ENCODE measurements at places on chromosomes 12 and 14.

DNA sequence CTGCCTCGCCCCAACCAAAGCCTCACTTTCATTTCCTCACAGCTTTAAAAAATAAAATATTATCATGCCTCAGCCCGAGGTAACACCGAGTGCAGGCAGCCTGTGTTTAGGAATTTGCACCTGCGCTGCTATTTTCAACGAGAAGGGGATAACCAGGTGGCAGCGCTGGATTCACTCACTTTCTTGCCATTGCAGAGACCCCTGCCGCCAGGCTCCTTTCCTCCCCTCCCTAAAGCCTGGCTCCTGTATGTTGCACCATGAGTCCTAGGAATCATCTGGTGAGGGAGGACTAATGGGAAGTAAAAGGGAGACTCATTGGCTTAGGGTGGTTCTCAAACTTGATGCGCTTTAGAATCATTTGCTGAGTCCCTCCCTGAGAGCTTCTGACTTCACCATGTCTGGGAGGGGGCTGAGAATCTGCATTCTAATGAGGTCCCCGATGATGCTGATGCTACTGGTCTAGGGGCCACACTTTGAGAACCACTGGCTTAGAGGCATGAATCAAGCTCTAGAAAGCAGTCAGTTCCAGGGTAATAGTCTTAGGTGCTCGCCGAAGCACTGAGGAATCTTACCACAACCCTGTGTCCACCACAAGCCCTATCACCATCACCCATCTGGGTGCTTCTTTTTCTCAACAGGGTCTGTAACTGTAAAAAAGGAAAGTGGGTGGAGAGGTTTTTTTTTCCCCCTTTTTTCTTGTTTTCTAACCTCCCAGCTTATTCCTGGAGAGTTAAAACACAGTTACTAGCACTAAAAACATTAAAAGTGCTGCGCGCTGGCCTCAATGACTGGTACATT lies 83.8 kb downstream of the SLC38A1 start:
- DNase-seq: no peak

GRCh38 chr14:61452452-61452851 lies 131.1 kb downstream of the PRKCH start:
- no peak for DNase-seq

GRCh38 chr14:93717668-93718320 lies 70.5 kb downstream of the PRIMA1 start:
- no peak for DNase-seq

DNA sequence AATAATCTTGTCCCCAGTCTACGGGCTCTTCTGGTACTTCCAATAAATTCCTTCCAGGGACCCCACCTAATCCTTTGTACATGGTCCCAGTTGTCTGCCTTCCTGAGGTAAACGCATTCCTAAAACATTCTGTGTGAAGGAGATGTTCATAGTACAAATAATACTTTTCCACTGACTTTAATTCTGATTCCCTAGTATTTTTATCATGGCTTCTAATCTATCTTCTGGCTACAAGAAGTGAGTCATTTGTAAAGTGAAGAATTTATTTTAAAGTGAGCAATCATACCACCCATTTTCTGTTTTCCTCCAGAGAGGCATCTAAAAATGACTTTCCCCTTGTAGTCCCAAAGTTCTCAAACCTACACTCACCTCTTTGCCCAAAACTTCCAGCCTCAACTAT lies 65.9 kb upstream of the NUDT4 start:
- DNase-seq: no peak

GRCh38 chr12:51844854-51845253 lies 3.7 kb downstream of the FIGNL2 start:
- DNase-seq: no peak

- DNase-seq: no peak
Observed at GRCh38 chr12:127260999-127261398, 1006.0 kb upstream of the TMEM132C start.

DNA sequence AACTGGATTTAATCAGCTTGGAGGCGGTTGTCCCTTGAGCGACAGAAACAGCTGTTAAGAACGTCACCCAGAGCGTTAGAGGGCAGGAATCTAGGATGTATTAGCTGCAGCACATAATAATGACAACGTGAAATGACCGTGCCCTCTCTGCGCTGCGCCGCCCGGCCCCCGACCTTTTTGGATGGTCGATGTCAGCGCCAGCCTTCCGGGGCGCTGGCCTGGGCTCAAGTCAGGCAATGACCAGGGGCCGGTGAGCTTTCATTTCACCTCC lies 427 bp upstream of the TMEM120B start:
- no peak for DNase-seq

DNA sequence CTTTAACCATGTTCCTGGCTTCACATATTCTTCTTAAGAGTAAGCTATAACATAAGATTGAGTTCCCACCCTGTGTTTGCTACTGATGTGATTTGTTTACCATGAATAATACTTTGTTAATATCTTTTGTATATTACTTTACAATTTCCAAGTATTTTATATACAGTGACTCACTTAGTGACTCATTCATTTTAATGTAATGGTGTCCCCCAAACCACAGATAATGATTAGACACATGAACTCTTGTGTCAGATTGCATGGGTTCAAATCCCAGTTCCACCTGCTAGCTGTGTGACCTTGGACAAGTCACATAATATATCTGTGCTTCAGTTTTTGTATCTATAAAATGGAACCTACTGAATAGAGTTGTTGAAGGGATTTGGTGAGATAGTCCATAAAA lies 76.1 kb downstream of the MYF5 start:
- no peak for DNase-seq

- DNase-seq: no peak
Observed at GRCh38 chr12:63937378-63938316, 93.1 kb downstream of the SRGAP1 start.

DNA sequence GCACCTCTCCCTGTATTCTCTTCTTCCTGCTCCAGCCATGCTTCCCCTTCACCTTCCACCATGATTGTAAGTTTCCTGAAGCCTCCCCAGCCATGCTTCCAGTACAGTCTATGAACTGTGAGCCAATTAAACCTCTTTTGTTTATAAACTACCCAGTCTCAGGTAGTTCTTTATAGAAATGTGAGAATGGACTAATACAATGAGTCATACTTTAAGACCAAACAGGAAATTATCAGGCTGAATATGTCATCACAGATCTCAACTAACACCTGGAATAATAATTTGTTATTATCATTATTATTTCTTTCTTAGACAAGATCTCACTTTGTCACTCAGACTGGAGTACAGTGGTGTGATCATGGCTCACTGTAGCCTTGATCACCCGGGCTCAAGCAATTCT lies 85.4 kb downstream of the KCNMB4 start:
- no peak for DNase-seq

GRCh38 chr14:75175677-75176141 lies 703 bp downstream of the TMED10 start:
- DNase-seq: no peak

- no peak for DNase-seq
Observed at GRCh38 chr14:70340002-70340401, 19.5 kb downstream of the COX16 start.

- DNase-seq: no peak
Observed at GRCh38 chr14:32109676-32110547, 32.8 kb downstream of the ARHGAP5 start.

- no peak for DNase-seq
Observed at GRCh38 chr12:96846293-96846692, 60.8 kb upstream of the NEDD1 start.

DNA sequence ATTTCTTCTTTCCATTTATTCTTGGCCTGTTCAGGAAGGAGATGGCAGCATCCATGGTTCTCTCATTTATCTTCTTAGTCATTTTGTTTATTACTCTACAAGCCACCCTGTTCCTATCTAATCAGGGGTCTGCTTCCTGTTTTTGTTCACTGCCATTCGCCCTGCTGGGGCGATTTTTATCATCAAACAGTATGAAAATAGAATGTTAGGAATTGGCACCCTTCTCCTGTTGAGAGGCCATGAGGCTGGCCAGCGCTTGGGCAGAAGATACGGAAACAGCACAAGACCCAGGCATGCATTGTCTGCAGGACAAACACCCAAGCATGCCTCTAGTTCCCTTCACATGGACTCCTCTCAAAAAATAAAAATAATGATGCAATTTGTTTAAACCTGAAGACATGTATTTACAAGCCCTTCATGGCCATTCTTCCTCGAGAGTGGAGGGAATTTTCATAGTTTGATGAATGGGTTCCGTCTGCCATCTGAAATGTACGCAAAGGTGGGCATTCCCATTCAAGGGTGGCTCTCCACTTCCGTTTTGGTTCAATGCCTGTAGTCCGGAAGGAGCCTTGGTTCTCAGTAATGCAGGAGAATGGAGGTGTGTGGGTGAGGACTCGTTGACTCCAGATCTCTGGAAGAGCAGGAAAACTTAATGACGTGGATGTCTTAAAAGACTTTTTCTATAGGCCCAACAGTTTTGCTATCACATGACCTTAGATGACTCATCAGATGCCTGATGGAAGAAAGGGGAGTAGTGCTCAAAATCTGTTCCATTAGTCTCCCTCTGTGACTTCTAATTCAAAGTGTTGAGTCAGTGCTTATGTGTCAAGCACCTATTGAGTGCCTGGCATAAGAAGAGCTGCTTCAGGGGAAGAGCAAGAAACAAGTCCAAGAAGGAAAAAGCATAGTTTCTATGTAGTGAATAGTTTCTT lies 252.4 kb upstream of the TBX3 start:
- DNase-seq: no peak

DNA sequence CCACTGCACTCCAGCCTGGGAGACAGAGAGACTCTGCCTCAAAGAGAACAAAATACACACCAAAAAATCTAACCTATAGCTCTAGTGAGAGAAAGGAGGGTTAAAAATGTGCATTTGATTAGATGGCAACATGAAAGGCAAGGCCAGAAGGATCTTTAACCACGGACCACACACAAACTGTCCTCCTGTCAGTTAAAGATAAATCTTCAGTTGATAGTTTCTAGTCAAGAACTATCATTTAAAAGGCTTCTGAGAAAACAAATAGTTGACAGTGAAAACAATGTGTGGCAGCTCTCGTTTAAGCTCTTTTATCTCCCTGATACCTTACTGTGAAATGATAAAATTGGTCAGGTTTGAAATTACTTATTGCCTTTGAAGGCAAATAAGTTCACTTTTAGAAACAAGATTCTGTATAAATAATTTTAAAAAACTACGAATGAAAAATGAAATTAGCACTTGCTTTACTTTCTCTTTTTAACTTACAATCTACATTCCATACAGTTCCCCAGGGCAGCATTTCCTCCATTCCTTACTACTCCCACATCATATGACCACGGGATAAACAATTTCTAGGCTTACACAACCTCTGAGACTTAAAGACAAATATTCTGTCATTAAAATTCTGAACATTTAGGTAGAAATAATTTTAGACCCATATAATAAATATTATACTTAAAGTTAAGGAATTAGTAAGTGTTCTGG lies 71.4 kb upstream of the GNPNAT1 start:
- DNase-seq: no peak

DNA sequence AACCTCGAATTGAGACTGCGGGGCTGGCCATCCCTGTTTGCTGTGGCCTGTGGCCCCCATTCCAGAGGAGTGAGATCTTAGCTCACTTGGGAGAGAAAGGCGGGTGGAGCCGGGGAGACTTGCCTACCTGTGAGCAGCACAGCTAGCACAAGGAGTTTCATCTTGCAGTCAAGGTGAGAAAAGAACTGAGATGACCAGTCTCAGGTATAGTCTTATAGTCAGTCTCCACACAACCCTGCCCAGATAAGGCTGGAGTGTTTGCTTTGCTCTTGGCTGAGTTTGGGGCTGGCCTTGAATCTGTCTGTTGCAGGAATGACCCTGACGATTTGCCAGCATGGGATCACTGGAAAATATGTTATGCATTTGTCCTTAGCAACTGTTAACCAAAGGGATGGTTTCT lies at the start of gene PLA2G1B:
Gene PLA2G1B (minus strand): TSS at position 187 of the 400 bp plus-strand sequence. CDS start 26 bp downstream, at position 161.
- DNase-seq: no peak

DNA sequence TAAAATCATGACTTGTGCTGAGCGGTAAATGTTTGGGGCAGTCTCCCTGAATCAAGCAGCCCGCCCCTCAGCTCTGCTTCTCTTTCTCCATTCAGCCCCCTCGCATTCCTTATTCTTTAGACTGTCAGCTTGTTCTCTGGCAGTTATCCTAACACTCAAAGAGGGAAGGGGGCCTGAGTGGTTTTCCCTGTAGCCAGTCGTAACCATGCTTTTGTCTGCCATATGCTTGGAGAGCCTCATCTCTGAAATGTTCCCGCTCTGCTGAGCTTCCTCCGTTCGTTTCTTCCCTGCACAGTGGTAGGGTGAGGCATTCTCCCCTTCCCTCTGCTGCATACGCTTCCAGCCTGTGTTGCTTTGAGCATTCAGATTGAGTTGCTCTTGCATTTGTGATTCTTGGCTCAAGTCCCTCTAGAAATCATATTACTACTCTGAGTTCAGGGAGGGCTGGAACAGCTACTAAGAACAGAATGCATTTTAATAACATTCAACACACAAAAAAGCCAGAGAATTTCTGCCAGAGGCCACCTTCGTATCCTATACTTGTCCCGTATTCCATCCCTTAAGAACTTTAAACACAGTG lies 119.7 kb downstream of the FBXL14 start:
- no peak for DNase-seq

- peak; percentile 20 for DNase-seq
Observed at GRCh38 chr14:77124345-77125280, 17.0 kb downstream of the ZDHHC22 start.

DNA sequence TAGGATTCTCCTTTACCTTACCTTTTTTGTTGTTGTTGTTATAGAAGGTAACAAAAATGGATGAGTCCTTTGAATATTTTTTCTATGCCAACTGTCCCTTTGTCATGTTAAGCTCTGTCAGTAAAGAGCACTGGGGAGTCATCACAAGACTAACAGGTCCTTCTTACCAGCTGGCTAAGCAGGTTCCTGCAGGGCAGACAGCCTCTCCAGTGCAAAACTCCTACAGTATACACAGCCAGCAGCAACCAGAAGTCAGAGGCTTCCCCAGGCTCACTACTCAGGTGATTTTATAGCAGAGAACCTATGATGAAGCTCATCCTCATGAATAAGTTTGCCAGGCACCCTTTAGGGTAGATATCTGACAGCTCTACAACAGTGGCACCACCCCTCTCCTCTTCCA lies 271.1 kb downstream of the RERGL start:
- DNase-seq: no peak

DNA sequence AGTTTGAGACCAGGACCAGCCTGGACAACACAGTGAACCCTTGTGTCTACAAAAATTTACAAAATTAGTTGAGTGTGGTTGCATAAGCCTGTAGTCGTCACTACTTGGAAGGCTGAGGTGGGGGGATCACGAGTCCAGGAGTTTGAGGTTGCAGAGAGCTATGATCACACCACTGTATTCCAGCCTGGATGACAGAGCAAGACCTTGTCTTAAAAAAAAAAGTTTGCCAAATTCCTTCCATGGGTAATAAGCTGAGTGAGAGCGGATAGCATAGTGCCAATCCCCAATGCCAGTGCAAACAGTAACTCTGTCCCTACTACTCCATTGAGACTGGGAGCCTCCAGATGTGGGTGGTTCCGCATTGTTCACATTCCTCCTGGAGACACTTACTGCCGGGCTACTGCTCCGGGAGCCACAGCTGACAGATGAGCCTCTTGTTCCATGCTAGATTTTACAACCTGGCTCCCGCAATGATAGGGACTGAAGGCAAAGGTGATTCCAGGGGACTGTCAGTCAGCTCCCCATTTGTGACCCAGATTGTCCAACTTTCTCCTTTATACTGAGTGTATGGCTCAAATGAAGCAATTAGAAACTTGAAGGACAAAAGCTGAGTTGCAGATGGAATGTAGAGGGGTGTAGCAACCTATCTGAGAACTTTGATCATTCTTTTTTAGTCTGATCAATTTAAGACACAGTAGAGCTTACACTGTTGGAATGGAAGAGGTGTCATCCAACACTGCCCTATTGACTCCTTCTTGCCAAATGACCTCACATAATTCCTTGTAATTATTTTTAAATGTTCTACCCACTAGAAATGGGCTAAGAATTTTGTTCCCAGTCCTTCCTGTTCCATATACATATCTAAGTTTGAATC lies 13.4 kb upstream of the FRMD6 start:
- no peak for DNase-seq
